ENCODE measurements at places on chromosomes 1 and 21.

GRCh38 chr1:223212441-223212840 lies 69.4 kb upstream of the TLR5 start:
- no peak for DNase-seq

- no peak for DNase-seq
These were observed 9.3 kb downstream of the ETS2 start for GRCh38 chr21:38815060-38815405.

- DNase-seq, result no peak
These were observed 40.3 kb downstream of the PLEKHA6 start for GRCh38 chr1:204319462-204319861.

GRCh38 chr1:43954036-43954435 lies 7.3 kb downstream of the IPO13 start:
- no peak for DNase-seq

DNA sequence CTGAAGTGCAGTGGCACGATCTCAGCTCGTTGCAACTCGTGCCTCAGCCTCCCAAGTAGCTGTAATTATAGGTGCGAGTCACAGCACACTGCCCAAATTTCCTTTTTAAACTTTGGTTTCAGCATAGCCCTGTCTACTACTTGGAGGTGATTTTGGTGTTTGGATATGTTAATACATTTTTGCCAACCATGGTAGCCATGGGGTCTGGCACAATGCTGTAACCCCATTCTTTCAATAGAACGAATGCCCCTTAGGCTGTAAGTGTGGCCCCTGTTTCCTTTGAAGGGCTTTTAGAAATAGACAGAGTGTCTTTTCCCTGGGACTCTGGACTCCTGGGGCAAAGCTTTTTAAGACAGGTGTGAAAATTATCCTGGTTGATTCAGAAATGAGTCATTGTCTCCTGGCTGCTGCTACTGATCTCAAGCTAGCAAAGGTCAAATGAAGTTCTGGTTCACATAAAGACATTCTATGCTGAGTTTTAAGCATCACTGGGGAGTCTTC lies 141.1 kb upstream of the RUNX1 start:
- no peak for DNase-seq

GRCh38 chr1:208162903-208163302 lies 81.3 kb downstream of the PLXNA2 start:
- no peak for DNase-seq

GRCh38 chr1:187244623-187245022 lies 415.9 kb downstream of the PLA2G4A start:
- no peak for DNase-seq

- no peak for DNase-seq
These were observed 23.9 kb upstream of the MEF2D start for GRCh38 chr1:156524481-156524869.

DNA sequence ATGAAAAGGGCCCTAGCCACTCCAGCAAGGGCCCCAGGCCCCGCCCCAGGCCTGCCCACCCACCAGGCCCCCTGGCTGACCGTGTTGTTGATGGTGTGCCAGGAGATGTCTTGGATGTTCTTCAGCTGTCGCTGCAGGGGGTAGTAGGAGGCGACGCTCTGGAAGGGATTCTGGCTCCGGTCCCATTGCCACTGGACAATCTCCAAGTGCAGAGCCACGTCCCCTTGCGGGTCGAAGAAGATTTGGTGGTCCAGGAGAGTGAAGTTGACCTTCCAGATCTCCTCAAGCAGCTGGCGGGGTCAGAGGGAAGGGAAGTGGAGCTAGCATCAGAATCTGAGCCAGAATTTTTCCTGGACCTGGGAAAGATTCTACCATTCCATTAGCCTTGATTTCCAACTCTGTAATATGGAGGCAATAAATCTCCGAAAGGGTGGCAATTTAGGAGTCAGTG lies 10.2 kb downstream of the TAS1R2 start:
- DNase-seq, result no peak

- no peak for DNase-seq
These were observed 2.5 kb upstream of the CHTOP start for GRCh38 chr1:153631047-153632022.

GRCh38 chr1:101145449-101145820 lies 91.4 kb upstream of the S1PR1 start:
- no peak for DNase-seq

GRCh38 chr1:14292520-14292919 lies 306.0 kb upstream of the KAZN start:
- no peak for DNase-seq

GRCh38 chr1:68046423-68046822 lies 4.0 kb downstream of the DIRAS3 start:
- DNase-seq, result no peak

DNA sequence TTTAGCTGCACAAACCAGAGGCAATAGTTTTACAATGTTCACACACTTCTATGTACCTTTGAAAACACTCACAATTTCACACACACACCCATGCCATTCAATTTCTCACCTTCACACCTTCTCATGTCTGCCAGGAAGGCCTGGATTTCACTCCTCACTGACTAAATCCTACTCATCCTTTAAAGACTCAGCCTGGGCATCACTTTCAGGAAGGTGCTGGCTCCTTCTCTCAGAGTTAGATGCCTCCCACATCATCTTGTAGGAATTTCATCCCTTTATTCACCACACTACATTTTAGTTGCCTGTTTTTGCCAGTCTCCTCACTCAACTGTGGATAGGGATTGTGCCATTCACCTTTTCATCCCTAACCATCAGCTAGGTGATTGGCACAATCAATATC lies 2.3 kb downstream of the IL20 start:
- no peak for DNase-seq
